ENCODE measurements at places on chromosomes 3 and 15. TPM values are rescaled to one million over a fixed set of nuclear protein-coding genes. Genes with fewer than 3 reads are reported as not detected.

DNA sequence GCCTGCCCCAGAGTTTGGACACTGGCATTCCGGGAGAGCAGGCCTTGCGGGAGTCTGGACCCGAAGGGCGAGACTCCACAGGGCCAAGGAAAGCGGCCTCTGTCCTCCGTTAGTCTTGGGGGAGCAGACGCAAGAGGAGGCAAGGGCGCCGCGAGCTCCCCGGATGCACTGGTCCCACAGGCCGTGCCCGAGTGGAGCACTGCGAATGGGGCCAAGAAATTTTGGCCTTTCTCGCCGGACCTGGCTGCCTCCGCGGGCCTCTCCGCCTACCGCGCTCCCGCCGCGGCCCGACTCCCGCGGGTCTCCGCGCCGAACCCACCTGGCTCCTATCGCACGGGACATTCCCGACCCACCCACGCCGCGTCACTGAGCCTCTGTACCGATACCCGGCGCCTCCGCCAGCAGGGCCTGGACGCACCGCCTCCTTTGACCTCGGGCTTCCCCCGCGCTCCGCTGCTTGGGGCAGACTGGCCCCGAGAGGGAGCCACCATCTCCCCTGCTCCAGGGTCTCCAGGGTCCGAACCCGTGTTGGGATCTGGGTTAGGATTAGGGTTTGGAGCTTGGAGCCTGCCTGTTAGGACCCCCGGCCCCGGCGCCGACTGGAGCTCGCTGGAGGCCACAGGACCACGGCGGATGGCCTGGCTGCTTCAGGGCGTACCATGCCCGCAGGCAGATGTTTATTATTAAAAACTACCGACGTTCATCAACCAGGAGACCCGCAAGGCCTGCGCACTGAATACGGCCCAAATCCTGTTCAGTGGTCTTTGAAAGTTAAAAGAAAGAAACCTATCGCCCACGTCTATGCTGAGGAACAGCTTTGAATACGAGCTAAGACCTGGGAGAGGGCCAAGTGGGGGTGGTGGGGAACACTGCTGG, 11.7 kb downstream of the SHOX2 start:
- DNase-seq = no peak
- peaks cover 2% of the 10 kb centered on the region for H3K4me1 ChIP-seq
- H3K36me3 ChIP-seq = no peaks in the 10 kb centered on the region
- H3K27me3 ChIP-seq = peaks cover 56% of the 10 kb centered on the region

DNA sequence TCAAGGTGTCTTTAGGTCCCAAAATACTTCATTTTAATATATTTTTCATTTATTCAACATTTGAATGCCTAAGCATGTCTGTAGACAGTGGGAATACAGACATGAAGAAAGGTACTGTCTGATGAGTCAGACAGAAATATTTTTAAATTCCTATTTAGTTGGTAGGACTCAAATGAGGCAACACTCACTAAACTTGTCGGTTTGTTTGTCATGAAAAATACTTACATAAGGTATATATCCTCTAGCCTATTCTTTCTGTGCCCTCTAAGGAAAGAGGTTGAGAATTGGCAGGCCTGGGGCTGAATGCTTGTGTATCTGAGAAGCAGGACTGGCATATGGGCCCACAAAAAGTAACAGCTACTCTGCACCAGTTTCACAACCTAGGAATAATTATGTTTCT, 423.6 kb upstream of the MDFIC2 start:
- H3K27me3 ChIP-seq = no peaks in the 10 kb centered on the region
- no peak overlapping the region for H3K27ac ChIP-seq
- peak; percentile 37 for DNase-seq
- H3K36me3 ChIP-seq = no peaks in the 10 kb centered on the region
- H3K4me3 ChIP-seq = no peak overlapping the region

DNA sequence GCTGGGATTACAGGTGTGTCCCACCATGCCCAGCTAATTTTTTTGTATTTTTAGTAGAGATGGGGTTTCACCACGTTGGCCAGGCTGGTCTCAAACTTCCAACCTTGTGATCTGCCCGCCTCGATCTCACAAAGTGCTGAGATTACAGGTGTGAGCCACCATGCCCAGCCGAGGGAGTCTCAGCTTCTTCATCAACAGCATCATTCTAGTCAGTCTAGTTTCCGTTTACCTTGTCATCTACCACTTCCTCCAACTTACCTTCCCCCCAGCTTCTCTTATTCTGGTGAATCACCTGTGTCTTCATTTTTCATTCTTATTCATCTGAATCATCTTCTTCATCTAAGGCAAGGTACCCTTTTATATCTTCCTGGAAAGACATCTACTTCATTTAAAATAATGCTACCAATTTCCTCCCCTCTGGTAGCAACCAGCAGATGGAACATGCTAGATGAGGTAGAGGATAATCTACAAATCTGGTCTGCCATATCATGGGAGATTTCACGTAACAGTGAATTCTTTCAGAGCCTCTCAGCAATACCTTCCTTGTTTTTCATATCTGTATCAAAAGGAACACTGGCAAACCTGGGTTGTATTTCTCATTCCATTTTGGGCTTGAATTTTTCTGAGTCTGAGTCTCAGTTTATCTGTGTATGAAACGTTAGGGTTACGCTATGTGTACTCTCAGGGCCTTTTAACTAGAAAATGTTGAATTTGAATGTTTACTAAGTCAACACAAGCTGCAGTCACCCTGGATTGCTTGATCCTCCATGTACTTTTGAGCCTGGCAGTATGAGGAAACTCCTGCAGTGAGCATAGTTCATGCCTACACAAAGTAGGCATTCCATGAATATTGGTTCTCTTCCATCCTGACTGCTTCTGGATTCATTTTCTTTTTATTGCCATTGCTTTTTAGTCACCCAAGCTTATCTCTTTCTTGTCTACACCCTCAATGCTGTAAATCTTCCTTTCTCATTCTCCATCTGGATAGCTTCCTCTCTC, 16.8 kb downstream of the LPP start:
- DNase-seq = no peak
- no peaks in the 10 kb centered on the region for H3K27me3 ChIP-seq
- no peak overlapping the region for H3K4me3 ChIP-seq
- H3K4me1 ChIP-seq = peaks cover 8% of the 10 kb centered on the region

DNA sequence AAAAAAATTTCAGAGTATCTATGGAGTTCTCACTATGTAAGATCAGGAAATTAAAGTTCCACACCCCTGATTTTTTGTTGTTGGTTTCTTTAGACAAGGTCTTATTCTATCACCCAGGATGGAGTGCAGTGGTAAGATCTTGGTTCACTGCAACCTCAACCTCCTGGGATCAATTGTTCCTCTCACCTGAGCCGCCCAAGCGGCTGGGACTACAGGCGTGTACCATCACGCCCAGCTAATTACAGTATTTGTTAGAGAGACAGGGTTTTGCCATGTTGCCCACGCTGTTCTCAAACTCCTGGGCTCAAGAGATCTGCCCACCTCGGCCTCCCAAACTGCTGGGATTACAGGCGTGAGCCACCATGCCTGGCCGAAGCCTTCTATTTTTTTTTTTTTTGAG, 12.4 kb downstream of the QRICH1 start:
- H3K27me3 ChIP-seq = no peaks in the 10 kb centered on the region
- H3K4me1 ChIP-seq = no peaks in the 10 kb centered on the region
- no peak overlapping the region for H3K4me3 ChIP-seq
- peaks cover 20% of the 10 kb centered on the region for H3K36me3 ChIP-seq
- no peak overlapping the region for H3K27ac ChIP-seq
- no peak for DNase-seq

- no peaks in the 10 kb centered on the region for H3K36me3 ChIP-seq
- H3K27ac ChIP-seq = no peak overlapping the region
- no peak overlapping the region for H3K4me3 ChIP-seq
- no peaks in the 10 kb centered on the region for H3K27me3 ChIP-seq
- DNase-seq = no peak
Observed at GRCh38 chr3:168859143-168859542, 763.4 kb upstream of the GOLIM4 start.

HDGFL3 gene
- 9.5 TPM for total RNA-seq

REC114 gene
- total RNA-seq = not detected

C3orf62 gene
- total RNA-seq = 0.83 TPM
